ENCODE measurements at places on chromosomes 4 and X.
A peak's percentile ranks its signal among the peaks of the same experiment; 100 is the strongest.

- peak; percentile 77 for DNase-seq
Observed at GRCh38 chrX:40154853-40155588, 57.3 kb upstream of the BCOR start.

GRCh38 chrX:41131766-41132165 is 46.5 kb downstream of the USP9X start:
- no peak for DNase-seq

DNA sequence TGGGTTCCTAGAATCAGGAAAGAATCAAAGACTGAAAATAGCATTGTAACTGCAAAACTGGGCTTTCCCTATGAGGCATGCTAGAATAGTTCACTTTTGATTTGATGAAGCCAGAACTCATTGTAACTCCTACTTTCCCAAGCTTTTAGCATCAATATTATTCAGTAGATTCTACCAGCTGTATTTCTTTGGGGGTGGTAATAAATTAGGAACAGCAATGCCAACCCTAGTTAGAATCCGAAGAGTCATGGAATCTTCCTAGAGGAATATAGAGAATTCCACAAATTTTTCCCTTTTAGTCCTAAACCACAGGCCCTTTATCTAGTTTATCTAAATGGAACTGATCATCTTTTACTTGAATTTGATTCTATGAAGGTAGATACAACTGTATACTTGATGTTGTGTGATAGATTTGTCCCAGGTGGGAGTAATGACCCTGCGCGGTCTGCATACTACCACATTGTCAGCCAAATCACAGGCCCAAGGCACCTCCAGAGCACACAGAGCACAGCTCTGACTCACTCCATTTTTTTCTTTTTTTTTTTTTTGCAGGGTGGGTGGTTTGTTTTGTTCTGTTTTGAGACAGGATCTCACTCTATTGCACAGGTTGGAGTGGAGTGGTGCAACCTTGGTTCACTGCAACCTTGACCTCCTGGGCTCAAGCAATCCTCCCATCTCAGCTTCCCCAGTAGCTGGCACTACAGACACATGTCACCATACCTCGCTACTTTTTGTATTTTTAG is 66.6 kb downstream of the EDNRA start:
- no peak for DNase-seq

DNA sequence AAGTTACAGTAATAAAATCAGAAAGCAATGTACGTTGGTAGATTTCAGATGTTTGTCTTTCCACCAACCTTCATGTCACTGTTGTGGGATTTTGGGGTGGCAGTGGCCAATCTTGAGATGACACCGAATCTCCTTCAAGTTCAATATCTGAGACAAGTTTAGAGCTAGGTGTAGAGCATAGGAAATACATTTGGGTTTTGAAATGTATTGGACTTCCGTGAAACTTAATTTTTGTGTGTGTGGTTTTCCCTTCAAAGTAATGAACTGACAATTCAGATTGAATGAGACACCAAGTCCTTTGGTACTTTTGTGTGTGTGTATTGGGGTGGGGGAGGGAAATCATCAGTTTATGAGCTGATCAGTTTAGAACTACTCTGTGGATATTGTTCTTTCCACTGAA is 1.8 kb downstream of the WDR44 start:
- DNase-seq = no peak

DNA sequence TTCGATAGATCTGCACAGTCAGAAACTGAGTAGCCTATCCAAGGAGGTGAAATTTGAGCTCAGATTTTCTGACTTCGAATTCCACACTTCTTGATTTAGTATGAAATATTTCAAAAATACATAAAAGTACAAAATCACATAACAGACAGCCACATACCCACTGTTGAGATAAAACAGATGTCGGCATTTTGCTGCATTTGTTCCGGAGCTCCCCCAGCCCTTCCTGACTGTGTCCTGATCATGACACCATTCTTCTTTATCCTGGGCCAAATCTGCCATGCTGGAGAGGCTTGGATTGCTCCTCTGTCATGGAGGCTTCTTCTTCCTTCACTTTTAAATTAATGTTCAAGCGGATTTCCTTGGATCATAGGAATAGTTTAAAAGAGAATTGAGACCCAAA is 124.2 kb upstream of the RBPJ start:
- DNase-seq = no peak

GRCh38 chr4:188423039-188423438 is 283.8 kb downstream of the TRIML1 start:
- DNase-seq = no peak

- no peak for DNase-seq
Observed at GRCh38 chr4:145351162-145351561, 130.5 kb upstream of the SMAD1 start.

GRCh38 chr4:145503486-145504072 is 21.9 kb downstream of the SMAD1 start:
- DNase-seq = no peak

- no peak for DNase-seq
Observed at GRCh38 chr4:140703463-140703862, 52.7 kb downstream of the TBC1D9 start.
